NCI-H526 treated with DMSO at 0.1 percent for 48 hours (cell line): ENCODE measurements at places on chromosomes 4 and X.

GRCh38 chr4:37928426-37929416 lies 31.5 kb upstream of the PTTG2 start:
- DNase-seq: no peak

- no peak for DNase-seq
Observed at GRCh38 chr4:40210776-40211175, 13.9 kb downstream of the RHOH start.

DNA sequence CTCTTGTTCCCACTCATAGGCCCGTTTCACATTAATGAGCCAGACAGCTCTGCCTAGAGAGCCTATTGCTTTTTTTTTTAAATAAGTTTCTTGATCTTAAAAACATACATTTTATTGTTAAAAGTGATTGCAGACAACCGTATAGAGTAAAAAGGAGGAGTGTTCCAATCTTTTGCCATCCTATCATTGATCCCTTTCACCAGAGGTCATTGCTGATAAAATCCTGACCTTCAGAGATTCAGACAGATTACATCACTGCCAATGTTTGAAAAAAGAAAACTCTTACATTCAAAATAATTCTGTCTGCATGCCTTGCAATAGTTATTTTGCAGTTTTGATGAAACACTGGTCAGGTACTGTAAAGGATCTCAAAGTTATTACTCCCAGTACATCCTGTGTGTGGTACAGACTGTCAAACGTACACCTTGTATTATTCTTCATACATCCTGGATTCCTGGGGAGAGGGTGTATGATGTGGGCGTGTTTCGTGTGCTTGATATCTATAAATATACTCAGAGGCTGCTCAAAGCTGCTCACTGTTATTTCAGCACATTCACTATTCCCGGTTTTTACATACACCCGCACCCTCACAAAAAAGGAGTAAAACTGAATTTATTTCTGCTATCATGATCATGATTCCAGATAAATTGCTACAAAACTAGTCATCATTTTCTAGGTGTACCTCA lies 15.4 kb upstream of the KLHL2 start:
- no peak for DNase-seq

DNA sequence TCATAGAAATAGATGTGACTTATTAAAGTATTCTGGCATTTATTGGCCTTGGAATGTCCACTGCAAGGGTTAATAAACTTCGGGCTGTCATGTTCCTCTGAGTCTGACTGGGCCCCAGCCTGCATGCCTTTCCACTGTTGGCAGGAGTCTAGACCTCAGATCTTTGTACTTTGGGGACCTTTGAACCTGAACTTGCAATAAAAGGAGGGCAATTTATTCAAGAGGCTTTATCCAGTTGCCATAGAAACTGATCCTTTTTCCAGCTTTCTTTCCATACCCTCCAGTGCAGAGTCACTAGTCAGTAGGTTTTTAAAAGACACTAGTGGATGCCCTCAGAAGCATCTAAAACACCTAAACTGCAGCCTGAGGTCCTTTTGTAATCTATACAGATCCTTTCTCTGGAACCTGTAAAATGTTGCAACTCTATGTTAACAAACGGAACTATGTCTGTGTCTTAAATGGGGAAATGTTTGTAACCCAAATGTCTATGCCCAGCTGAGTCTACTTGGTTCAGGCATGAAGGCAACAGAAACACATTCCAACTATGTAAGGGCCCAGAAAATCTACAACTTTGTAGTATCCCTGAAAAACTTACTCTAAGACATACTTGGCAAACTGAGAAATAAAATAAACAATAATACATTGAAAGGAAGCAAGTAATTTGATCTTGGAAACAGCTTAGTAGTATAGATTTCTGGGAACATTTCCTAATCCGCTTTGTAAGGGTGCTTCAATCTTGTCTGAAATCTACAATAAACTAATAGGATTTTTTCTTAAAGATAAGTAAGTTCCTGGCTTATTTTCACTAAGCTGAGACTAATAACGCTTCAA lies 41.5 kb downstream of the SOWAHB start:
- no peak for DNase-seq

DNA sequence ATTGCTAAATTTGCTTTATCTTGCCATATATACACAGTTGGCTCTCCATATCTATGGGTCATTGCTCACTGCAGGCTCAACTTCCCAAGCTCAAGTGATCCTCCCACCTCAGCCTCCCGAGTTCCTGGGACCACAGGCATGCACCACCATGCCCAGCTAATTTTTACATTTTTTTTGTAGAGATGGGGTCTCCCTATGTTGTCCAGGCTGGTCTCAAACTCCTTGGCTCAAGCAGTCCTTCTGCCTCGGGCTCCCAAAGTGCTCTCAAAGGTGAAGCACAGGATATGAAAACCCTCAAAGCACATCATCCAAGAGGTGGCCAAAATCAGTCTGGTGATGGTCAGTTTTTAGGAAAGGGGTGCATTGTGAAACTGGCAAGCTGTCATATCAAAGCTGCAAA lies 11.8 kb downstream of the CDS1 start:
- no peak for DNase-seq

DNA sequence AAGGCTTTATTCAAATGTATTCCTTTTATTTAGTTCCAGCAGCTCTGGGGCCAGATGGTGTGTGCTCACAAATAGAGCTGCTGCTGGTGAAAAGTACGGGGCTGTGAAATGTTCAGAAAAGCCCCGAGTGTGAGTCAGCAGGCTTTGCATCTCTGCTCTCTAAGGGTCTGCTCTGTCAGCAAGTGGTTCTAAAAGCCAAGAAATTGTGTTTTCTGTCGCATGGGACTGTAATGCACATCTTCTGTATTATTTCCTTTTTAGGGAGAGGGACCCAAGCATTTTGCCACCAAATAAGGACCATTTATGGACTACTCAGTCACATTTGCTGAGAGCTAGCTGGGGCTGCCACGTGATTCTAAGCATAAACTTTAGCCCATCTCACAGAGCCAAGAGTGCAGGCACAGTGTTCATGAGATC lies 82.9 kb upstream of the NHS start:
- DNase-seq: no peak

- DNase-seq: no peak
Observed at GRCh38 chr4:55122235-55122634, 3.2 kb downstream of the KDR start.

- DNase-seq: no peak
Observed at GRCh38 chrX:34809096-34809495, 133.5 kb upstream of the FAM47B start.

DNA sequence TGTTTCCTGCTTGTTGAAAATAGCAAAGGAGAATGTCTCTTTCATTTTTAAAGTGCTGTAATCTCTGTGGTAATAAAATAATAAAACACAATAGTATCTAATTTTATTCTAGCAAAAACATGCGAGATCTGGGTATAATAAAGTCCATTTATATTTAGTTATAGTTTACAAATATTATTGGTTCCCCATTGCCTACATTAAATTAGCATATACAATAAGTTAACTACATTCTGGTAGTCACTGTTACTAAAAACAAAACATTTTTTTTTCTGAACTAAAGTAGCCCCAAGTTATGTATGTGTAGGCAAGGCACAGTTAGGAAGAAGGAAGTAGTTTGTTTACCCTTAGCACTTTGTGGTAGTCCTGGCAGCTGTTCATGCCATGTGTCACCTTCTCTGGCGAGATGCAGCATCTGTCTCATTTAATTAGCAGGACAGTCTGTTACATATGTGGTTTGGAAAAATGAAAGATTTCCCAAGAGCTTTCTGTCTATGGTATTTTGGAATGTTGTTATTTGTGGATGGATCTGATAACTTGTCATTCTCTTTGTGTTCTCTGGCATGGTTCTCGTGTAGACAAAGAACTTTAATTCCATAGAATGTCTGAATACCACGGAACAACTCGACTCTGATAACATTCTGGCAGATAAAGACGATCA lies 231.3 kb upstream of the PITX2 start:
- DNase-seq: no peak

DNA sequence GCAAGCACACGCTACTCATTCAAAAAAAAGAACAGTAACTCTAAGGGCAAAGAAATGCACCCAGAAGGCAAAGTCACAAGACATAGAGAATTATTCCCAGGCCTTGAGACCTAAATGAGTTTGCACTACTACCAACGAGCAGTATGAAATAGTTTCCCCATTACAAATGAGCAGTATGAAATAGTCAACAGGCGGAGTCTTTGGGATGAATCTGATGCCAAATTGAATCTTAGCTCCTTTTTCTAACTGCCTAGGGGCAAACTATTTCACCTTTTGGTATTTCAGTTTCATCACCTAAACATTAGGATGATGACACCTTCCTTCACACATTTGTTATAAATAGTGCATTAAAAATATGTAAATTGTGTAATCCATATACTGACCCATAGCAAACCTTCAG lies 213.0 kb upstream of the FAT4 start:
- DNase-seq: no peak
